ENCODE measurements at places on chromosomes 12 and 14. TPM values are rescaled to one million over a fixed set of nuclear protein-coding genes. Genes with fewer than 3 reads are reported as not detected.

PPM1H gene
- 2.3 TPM for total RNA-seq

AQP6 gene
- 0.05 TPM for total RNA-seq

HAL gene
- 0.17 TPM for total RNA-seq

ADAMTS20 gene
- total RNA-seq: not detected

IRF2BPL gene
- 11.6 TPM for total RNA-seq

KRT77 gene
- total RNA-seq: not detected

TEDC1 gene
- 9.7 TPM for total RNA-seq

ENO2 gene
- total RNA-seq: 2.9 TPM

GRCh38 chr12:62328296-62328921 lies 68.2 kb downstream of the USP15 start:
- no peak for DNase-seq

DNA sequence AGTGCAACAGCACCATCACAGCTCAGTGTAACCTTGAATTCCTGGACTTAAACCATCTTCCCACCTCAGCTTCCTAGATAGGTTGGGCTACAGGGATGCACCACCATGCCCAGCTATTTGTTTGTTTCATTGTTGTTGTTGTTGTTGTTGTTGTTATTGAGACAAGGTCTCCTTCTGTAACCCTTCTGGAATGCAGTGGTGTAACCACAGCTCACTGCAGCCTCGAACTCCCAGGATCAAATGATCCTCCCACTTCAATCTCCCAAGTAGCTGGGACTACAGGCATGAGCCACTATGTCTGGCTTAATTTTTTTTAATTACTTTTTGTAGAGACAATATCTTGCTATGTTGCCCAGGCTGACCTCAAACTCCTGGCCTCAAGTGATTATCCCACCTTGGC lies 1.2 kb upstream of the NEMP1 start:
- DNase-seq: no peak

GRCh38 chr14:64971491-64971942 lies 619 bp downstream of the RAB15 start:
- no peak for DNase-seq

GRCh38 chr12:127125607-127126259 lies 1141.2 kb upstream of the TMEM132C start:
- DNase-seq: no peak

DNA sequence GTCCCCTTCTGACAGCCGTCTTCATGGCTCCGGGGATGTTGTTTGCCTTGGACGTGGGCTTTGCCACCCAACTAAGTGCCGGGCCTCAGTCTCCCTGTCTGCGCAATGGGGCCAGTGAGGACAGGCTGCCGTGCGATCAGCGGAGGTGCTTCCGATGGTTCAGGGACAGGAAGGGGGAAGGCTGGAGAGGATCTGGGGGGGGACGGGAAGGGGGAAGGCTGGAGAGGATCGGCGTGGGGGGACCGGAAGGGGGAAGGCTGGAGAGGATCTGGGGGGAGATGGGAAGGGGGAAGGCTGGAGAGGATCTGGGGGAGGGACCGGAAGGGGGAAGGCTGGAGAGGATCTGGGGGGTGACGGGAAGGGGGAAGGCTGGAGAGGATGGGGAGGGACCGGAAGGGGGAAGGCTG lies 3.4 kb downstream of the MMP17 start:
- peak; percentile 39 for DNase-seq

DNA sequence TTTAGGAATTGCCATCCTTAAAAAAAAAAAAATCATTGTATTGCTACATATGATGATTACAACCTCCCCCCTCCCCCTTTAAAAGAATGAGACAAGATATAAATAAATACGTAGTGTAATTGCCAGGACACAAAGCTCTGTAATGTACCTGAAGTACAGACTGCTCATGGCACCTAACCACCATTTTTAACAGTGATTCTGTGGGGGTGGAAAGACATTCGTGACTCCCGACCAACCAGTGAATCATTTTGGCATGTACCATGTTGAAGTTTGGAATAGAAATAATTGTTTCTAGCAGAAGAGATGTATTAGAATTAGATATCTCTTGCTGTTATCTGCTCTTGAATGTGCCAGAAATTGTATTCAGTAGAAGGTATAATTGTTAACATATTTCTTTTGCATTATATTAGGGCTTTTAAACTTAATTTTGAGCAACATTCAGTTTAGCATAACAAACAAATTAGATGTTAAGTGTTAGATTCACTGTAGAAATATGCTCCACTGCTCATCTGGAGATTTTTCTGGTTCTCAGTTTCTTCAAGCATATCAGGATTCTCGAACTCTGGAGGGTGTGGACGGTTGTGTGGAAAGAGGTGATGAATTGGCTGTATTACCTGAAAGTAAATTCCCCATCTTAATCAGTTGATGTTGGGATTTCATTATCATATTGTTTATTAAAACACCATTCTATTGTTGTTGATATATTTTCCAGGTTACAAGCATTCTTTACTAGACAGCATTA lies 31.1 kb downstream of the FRS2 start:
- DNase-seq: no peak

GRCh38 chr14:64800000-64800399 lies 79.7 kb downstream of the SPTB start:
- peak; percentile 62 for DNase-seq

DNA sequence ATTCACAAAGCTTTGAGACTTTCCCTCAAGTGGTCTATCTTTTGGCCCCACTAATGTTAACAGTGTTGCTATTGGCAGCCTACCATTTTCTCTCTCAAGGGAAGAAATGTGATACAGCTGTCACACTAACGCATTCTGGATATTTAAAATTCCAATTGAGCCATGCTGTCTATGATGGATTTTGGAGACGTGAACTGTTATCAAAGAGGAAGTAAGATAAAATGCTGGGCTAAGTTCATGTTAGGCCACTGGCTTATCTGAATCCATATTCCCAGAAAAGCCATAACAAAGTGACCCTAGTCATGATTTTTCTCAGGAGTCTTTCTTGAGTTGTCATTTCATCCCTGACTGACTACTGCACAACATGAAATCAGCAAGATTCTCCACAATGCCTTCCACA lies 200.2 kb downstream of the PHLDA1 start:
- DNase-seq: no peak

- DNase-seq: peak; percentile 81
These were observed 1.0 kb upstream of the DUSP6 start for GRCh38 chr12:89353188-89353822.

DNA sequence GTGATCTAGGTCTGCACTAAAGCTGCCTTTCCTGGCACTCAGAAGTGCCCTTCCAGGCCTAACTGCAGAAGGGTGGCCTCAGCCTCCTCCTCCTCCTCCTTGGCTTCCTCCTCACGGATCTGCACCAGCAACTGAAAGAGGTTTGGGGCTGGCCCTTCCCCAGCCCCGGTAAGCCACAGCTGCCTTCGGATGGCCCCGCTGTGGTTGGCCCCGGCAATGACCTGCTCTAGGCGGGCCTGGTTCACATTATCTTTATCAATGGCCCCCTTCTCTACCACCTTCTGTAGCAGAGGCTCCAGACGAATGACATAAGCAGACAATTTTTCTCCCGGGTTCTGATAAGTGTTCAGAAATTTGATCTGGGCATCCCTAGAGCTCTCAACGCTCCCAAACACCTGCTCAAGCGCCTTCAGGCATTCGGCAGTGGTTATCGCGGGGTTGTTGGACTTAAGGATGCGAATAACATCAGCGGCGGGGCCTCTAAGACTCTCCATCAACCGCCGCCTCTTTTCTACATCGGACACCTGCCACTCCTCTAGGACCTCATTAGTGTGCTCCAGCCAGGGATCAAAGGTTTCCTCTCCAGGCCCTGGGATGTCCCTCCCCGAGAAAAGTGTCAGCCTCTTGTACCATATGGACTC lies 1.5 kb downstream of the PNMA1 start:
- peak; percentile 36 for DNase-seq

DNA sequence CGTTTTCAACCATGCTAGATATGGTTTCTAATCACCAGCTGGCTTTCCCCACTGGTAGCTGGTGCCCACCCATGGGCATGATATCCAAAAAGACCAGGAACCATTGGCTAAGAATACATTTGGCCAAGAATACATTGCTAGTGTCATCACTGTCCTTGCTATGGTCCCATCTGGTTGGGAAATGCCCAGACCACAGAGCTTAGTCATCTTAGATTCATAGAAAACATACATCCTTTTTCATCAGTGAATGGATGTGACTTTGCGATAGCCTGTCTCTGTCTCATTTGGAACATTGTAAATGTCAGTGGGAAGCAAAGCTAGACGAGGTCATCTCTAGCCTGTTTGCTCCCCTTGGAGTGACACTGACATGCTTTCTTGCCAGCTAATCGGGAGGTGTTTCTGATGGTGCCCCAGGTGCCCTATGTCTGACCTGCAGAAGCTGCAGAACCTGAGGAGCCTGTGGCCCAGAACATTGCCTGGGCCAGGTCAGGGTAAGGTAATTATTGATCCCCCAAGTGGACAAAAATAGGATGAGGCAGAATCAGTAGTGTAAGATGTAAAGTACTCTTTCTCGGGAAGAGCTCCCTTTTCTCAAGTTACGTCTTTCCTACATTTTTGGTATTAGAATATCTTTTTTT lies 194.8 kb downstream of the SLC41A2 start:
- no peak for DNase-seq

DNA sequence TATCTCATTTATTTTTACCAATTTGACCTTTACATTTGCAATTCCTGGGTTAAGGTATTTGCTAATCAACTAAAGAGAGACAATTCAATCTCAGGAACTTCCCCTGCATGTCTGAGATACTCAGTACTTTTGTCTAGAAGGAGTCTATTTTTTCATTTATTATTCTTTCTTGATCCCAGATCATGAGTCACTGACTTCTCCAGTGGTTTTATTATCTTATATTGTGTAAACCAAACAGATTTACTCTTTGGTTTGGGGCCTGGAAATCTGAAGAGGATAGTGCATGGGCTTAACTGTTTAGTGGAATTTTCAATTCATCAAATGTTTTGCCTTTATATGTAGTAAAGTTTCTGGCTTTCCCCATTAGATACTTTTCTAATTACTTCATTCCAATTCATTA lies 185.4 kb downstream of the ALG10B start:
- no peak for DNase-seq

- peak; percentile 87 for DNase-seq
These were observed 92.8 kb downstream of the NINJ2 start for GRCh38 chr12:570435-570920.

- DNase-seq: no peak
These were observed 36.3 kb downstream of the FOXA1 start for GRCh38 chr14:37558740-37559139.

- DNase-seq: peak; percentile 19
These were observed 46.9 kb downstream of the CNOT2 start for GRCh38 chr12:70290116-70290515.

DNA sequence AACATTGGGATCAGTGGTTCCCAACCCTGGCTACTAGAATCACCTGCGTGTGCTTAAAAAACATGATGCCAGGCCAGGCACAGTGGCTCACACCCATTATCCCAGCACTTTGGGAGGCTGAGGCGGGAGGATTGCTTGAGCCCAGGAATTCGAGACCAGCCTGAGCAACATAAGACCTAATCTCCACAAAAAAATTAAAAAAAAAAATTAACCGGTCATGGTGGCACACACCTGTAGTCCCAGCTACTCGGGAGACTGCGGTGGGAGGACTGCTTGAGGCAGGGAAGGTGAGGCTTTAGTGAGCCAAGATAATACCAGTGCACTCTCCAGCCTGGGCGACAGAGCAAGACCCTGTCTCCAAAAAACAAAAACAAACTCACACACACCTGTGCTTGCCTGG lies 2.0 kb downstream of the KCTD10 start:
- DNase-seq: no peak

GRCh38 chr12:58554522-58555157 lies 365.7 kb downstream of the LRIG3 start:
- DNase-seq: no peak

- DNase-seq: peak; percentile 46
These were observed 178.8 kb upstream of the FRMD6 start for GRCh38 chr14:51472881-51473280.

- peak; percentile 54 for DNase-seq
These were observed 70.4 kb upstream of the SLCO1C1 start for GRCh38 chr12:20624718-20625117.

DNA sequence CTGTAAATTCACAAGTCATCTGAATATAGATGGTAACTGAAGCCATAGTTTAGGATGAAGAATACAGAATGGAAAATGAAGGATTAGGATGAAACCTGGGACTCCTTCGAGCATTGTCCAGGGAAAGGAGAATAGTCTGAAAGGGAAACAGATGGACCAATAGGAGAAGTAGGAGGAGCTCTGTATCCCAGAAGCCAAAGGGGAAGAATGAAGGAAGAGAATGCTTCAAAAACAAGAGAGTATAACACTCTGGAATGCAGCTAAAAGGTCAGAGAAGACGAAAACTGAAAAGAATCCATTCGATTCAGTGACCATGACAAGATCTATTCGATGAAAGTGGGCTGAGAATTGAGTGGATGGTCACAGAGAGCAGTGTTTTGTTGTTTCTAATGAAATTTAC lies 1.0 kb downstream of the GMFB start:
- DNase-seq: peak; percentile 59

- no peak for DNase-seq
These were observed 75.2 kb downstream of the PITPNM2 start for GRCh38 chr12:123075646-123076171.

GRCh38 chr14:94501588-94502516 lies 7.4 kb downstream of the SERPINA12 start:
- no peak for DNase-seq

DNA sequence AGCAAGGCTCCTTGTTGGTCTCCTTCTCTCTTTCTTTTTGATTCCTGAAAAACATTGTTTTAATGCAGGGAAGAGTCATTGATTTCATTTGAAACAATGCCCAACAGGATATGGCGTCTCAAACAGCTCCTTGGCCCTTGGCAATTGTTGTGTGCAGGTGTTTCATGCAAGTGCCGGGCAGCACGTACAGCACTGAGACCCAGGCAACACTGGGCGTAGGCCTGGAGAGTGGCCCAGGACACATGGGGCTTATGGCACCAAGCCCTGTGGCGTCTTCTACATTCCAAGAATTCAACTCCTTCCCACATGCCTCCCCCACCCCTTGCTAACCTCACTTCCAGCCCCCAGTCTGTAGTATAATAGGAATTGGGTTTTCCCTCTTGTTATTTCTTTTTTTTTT lies 230.4 kb downstream of the SPTSSA start:
- peak; percentile 39 for DNase-seq

- peak; percentile 66 for DNase-seq
These were observed 3.5 kb downstream of the FMNL3 start for GRCh38 chr12:49703647-49704137.

- DNase-seq: no peak
These were observed 2.9 kb downstream of the SPX start for GRCh38 chr12:21528953-21529352.

- DNase-seq: peak; percentile 93
These were observed 18.0 kb downstream of the LRRC74A start for GRCh38 chr14:76844223-76844622.
